ENCODE measurements at places on chromosomes 4 and X.

DNA sequence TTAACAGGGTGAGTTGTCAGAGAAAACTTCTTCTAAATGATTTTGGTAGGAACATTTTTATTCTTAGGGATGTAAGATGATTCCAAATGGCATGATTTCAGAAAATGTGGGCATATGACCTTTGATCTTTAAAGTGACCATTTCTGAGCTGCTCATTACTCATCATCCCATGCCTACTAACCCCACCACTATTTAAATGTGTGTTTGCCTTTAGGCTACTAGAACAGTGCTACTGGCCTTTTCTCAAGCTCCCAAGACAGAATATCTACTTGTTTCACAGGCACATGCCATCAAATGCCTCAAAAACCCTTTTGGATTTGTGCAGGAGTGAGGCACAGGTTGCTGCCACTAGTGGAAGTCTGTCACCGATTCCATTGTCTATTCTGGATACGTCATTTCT, 428.2 kb downstream of the ADAM29 start:
- DNase-seq, result no peak

DNA sequence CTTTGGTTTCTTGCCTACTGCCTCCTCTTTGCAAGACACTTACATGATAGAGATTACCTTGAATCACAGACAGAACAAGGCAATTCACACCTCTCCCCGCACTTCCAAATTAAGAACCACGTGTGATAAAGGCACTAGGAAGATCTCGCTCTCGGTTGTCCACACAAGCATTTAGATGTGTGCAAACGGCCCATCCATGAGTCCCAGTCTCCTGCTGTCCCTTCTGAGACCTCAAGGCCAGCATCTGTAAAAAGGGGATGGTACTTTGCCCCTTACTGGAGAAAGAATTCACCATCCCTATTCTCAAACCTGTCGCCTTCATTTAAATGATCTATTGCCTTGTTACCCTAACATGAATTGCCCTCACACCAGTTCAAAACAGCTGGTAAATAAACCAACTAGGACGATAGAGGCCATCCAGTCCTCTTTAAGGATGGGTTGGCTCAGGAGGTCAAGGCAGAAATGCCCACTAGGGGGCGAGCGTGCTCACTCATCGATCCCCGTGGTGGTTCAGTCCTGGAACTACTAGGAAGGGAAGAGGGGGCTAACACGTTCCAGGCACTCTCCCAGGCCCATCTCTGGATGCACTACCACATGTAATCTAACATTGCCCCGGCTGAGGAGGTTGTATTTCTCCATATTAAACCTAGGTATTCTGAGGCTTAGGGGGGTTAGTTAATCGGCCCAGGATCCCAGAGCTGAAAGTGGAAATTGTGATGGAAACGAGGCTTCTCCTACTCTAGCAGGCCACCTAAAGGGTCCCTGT, 95.8 kb downstream of the DHX15 start:
- no peak for DNase-seq

DNA sequence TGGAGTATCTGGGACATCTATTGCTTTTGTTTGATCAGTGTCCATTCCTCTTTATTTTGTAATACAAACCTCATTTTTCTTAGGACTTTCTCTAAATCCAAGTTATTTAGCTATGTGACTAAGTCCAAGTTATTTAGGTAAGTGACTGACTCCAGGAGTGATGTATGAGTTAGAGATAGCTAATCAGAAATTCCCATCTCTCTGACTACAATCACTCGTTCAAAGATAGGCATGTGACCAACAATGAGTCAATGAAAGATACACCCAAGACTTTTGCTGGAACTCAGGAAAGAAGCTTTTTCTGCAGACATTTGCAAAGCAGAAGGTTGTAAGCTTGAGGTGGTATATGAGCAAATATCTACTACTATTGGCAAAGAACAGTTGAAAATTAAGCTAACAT, 72.5 kb upstream of the KCNIP4 start:
- DNase-seq, result no peak

GRCh38 chr4:138889216-138889615, 126.4 kb upstream of the NOCT start:
- no peak for DNase-seq

DNA sequence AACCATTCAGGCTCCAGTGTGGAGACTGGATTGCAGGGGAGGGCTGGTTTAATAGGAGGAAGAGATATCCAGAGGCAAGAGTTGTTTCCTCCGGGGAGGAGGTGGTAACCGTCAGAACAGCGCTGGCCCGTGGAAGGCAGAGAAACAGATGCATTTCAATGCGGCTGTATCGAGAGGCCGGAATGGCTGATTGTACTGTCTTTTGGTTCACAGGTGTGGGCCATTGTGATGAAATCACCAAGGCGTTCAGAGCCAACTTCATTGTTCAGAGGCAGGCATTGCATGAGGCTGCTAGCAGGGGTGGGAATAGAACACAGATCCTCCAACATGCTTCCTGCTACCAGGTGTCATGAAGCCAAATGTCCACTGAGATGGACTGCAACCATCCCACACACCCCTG, 53.0 kb downstream of the SHOX start:
- DNase-seq, result no peak

Measured in effector CD8-positive, alpha-beta T cell (primary cell).